ENCODE measurements at places on chromosomes 6 and 20.

- no peak for DNase-seq
Observed at GRCh38 chr6:31345026-31345730, 11.8 kb downstream of the HLA-B start.

- DNase-seq, result no peak
Observed at GRCh38 chr6:41723530-41724227, 11.7 kb downstream of the TFEB start.

DNA sequence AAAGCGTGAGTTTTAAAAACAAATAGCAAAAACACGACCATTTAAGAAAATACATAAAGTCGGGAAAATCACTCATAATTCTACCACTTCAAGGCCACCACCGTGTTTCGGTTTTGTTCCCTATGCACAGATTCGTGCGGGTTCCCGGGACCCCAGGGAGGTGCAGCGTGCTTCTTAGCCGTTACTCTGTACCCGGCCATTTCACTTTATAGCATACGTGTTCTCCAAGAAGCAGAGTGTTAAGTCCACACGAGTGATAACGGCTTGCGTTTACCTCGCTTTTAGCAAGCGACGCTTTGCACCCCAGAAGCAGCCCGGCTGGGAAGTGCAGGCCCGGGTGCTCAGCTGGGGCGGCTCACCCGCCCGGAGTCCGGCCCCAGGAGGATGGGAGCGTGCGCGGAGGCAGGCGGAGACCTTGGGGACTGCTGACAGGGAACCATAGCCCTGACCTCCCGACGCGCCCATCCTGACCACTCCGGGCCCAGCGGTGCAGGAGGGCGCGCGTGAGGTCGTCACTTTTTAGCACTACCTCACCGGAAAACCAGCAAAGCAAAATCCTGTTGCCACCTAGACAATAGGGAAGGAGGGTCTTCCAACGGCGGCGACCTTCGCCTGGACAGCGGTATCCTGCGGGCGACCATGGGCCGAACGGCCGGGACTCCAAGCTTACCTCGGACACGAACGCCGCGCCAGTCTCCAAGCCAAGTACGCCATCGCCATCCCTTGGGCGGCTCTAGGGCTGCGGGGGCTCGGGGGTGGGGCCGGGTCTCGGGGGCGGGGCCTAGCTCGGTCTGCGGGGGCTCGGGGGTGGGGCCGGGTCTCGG is at the start of gene ECI2:
Gene ECI2, minus strand, starts transcription at position 735 of the 824 bp plus-strand sequence. Its CDS starts 15 bp downstream, at position 720.
- DNase-seq, result no peak

GRCh38 chr20:52824494-52825216 is 147.5 kb upstream of the TSHZ2 start:
- no peak for DNase-seq

GRCh38 chr6:37868447-37868825 is 48.9 kb downstream of the ZFAND3 start:
- no peak for DNase-seq

- DNase-seq, result no peak
Observed at GRCh38 chr20:63635431-63636141, 8.7 kb upstream of the GMEB2 start.

DNA sequence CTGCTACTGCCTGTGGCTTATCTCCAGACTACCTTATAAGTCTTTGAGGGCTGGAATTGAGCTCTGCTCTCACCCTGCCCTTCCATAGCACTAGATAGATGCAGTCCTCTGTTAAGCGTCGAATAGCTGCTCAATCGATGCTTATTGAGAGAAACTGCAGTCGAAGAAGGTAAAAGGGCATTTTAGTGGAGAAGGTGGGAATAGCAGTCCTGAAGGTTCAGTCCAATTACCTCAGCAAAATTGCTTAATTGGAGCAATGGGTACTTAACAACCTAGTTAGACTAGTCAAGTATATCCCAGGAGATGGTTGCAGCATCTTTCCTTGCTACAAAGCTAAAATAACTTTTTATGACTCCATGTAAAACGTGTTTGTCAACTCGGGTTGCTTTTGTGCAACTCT is 66.8 kb upstream of the NT5E start:
- DNase-seq, result no peak

GRCh38 chr6:78909391-78909790 is 42.0 kb downstream of the IRAK1BP1 start:
- DNase-seq, result no peak

- DNase-seq, result no peak
Observed at GRCh38 chr6:157514659-157515496, 133.9 kb downstream of the ZDHHC14 start.

GRCh38 chr6:24666097-24666640 is 530 bp downstream of the TDP2 start:
- peak; percentile 41 for DNase-seq
